Fibroblast of skin of left biceps (primary cell): ENCODE measurements at places on chromosomes 5 and 9.

GRCh38 chr9:106697750-106698502 is 165.0 kb upstream of the ZNF462 start:
- DNase-seq = peak; percentile 54

DNA sequence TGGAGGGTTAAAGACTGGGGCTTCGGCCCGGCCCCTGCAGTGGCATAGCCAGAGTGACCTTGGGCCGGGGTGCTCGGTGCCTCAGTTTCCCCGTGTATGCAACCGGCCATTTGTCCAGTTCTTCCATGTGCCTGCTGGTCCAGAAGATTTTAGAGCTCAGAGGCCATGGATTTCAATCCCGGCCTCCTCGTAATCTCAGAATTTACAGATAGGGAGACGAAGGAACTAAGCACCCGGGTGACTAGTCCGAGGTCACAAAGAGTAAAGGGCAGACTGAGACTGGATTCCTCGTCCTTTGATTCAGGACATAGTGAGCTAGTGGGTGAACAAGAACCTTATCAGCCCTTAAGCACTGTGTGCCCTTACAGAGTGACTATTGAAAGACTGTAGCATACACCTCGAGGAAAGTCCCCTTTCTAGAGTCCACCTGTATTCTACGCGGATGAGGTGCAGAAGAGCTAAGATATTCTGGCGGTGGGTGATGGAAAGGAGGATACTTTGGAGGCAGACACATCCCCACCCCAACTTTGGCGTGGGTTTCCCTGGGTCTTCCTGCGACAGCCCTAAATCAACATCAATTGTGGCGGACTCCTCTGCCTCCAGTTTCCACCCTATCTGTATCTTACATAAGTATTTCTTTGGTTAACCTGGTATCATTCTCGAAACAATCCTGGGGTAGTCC is 597 bp downstream of the SLC31A1 start:
- no peak for DNase-seq

DNA sequence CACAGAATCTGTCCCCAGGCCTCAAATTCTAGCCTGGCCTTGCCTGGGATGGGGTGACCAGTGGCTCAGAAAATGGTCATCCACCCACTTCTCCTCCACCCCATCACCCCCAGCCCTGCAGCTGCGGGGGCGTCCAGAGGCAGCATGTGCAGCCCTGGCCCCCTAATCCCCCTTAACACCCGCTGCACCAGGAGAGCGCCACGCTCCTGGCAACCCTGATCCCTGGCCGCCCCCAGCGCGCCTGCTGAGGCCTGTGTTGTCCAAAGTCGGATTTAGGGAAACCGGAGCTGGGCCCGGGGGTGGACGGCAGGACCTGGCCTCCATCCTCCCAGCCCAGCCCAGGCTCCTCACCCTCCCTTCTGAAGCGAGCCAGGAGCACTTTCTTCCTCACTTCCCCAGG is 22.0 kb downstream of the NR5A1 start:
- DNase-seq = no peak

GRCh38 chr5:84437673-84438315 is 53.1 kb upstream of the EDIL3 start:
- DNase-seq = peak; percentile 84

DNA sequence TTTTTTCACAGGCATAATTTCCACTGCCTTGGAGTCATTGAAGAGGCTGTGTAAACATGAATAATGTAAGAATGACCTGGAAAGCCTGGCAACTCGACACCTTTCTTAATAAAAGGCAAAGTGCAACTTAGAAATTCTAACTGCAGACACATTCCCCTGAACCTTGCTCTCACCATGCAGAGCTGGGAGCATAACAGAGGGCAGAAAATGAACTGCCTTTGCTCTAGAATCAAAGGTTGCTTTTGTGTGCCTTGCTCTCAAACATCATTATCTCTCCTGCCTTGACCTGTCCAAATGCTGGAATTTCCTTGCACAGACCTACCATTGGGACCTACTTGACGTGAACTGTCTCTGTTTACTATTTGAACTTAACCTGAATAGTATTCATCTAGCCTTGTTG is 462.0 kb upstream of the ZNF462 start:
- no peak for DNase-seq

- DNase-seq = no peak
These were observed 472.9 kb downstream of the ARHGEF28 start for GRCh38 chr5:74098941-74099340.

DNA sequence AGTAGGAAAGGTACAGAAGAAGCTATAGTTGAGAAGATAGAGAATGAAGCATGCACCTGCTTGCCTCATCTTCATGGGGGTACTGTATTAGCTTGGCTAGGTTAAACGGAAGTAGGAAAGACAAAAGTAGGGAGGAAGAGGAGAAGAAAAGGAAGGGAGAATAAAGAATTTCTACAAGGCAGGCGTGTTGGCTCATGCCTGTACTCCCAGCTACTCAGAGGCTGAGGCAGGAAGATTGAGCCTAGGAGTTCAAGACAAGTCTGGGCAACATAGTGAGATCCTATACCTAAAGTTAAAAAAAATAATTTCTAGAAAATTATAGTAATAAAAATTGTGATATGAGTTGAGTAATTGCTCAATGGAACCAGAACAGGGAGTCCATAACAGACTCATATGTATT is 61.9 kb downstream of the APTX start:
- no peak for DNase-seq

- DNase-seq = peak; percentile 55
These were observed 96.4 kb downstream of the DIRAS2 start for GRCh38 chr9:90546200-90546599.

- no peak for DNase-seq
These were observed 778 bp upstream of the PPP6C start for GRCh38 chr9:125190361-125190801.

DNA sequence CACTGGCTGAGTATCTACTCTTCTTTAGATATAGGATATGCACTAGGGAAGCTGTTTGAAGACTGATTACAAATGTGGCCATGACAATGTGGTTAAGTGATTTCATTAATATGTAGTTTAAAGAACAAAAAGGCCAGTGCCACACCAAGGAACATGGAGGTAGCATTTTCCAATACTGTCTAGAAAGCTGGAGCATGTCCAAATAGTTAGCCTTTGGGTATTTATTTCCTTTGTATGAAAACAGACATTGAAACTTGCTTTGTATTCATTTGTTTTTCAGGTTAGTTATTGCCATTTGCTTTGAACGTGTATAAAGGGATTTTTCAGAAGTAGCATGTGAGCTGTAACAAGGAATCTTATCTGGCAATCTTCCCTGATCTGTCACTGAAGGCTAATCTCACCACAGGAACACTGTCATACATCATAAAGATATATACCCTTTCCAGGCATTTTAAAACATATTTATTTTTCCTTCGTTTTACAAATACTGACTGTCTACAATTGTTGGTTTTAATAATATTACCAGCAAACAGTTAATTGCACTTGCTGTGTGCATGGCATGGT is 93.4 kb downstream of the PLPPR1 start:
- DNase-seq = no peak

DNA sequence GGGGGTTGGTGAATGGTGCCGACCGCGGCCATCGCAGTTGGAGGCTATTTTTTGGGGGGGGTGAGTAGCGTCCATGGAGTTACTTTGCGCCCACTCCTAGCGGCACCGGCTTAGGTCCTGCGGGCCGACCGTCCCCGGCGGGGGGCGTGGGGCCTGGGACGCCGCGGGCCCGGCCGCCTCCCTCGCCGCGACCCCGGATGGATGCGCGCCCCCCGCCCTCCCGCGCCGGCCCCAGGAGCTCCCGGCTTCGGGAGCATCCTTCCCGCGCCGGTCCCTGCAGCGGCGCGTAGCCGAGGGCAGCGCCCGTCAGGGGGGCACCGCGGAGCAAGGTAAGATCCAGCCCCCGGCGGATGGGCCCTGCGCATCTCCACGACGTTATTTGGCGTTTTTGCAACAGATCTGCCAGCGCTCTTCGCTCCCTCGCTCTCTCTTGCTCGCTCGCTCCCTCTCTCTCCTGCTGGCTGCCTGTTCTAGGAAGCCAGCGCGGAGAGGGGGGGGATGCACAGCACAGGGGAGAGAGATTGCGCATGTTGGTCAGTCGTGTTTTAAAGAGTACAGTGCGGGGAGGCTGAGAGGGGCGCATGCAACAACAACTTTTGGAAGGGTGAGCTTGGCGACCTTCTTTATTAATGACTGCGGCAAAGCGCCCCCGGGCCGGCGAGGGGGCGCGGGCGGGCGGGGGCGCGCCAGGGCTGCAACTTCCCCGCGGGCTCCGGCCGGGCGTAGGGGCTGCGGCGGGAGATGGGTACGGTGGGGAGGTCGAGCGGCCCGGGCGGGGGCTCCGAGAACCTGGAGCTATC is 413 bp downstream of the JADE2 start:
- DNase-seq = no peak

- DNase-seq = no peak
These were observed 30.9 kb upstream of the SLC9A3 start for GRCh38 chr5:555058-555623.
